IMR-90 (cell line): ENCODE measurements at places on chromosomes 2 and 18.

DNA sequence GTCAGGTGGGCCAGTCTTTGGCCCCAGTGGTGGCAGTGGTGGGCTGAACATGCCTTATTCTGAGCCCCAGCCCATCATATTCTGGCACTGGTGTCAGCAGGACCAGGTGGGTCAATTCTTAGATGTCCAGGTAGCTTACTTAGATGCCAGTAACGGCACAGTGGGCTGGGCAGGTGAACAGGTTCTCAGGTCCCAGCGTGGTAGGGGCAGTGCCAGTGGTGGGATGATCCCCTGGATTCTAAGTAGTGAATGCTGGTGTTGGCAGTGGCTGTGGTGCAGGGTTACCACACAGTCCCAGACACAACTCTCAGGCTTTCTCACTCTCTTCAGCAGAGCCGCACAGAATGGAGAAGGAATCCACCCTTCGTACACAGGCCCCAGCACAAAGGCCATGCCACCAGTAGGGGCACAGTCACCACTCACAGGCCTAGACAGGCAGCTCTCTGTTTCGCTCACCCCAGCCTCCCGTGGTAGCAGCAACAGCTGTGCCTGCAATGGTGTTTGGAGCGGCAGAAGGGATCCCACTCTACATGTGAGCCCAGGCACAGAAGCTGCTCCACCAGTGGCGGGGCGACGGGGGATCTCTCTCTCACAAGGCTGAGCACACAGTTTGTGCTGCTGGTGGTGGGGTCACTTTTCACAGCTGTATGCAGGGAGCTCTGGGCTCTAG, 97.3 kb downstream of the ANKRD12 start:
- no peak for DNase-seq

DNA sequence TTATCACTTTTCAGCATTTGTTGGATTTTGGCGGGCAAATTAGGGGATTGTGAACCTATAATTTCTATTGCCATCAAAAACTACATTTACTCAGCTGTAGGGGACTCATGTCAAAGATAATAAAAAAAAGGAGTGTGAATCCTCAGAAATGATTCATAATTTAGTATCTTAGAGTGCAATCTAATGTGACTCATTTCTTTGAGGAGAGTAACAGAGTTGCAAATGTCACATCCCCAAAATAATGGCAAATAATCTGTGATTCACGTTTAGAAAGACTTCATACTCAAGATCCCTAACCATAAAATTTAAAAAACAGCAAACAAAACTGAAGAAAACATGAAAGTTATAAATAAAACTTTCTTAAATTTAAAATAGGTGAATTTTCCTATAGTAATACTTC, 373.0 kb downstream of the CDH2 start:
- DNase-seq: no peak

- DNase-seq: no peak
Measured at GRCh38 chr2:226330206-226330605, 469.4 kb downstream of the IRS1 start.

DNA sequence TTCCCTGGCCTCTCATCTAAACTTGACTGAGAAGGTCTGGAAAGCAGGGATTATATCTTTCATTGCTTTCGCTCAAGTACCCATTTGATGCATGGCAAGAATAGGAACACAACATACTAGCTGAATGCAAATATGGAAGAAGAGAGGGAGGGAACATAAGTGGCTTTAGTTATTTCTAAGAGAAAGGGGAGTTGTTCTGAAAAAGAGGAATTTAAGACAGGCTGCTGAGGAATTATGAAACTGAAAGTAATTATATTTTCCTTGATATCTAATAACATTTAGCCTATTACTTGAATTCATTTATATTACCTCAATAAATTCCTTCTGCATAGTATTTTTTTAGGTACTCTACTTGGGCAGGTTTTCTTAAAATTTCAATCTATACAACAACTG, 105.8 kb upstream of the TTN start:
- DNase-seq: no peak

GRCh38 chr2:128696421-128696820, 377.8 kb upstream of the HS6ST1 start:
- no peak for DNase-seq

- no peak for DNase-seq
Measured at GRCh38 chr2:168658706-168659105, 143.7 kb upstream of the NOSTRIN start.

DNA sequence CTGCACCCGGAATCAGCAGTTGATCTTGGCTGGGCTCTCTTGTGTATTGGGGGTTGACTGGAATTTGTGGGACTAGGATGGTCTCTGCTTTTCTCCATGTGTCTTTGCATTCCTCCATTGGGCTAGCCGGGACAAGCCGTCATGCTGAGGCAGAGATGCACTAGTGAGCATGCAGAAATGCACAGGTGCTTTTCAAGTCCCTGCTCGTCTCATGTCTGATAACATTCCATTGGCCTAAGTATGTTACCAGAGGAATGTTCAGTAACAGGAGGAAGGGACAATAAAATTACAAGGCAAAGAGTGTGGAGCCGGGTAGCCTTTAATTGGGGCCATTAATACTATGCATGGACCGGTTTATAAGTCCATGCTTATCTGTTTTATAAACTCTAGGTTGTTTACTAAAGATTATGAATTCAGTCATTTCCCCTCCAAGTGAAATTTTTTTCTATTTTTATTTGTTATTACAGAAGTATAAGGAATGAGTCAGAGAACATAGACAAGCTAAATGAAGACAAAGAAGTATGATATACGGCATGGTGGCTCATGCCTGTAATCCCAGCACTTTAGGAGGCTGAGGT, 24.4 kb upstream of the AAK1 start:
- DNase-seq: peak; percentile 65

DNA sequence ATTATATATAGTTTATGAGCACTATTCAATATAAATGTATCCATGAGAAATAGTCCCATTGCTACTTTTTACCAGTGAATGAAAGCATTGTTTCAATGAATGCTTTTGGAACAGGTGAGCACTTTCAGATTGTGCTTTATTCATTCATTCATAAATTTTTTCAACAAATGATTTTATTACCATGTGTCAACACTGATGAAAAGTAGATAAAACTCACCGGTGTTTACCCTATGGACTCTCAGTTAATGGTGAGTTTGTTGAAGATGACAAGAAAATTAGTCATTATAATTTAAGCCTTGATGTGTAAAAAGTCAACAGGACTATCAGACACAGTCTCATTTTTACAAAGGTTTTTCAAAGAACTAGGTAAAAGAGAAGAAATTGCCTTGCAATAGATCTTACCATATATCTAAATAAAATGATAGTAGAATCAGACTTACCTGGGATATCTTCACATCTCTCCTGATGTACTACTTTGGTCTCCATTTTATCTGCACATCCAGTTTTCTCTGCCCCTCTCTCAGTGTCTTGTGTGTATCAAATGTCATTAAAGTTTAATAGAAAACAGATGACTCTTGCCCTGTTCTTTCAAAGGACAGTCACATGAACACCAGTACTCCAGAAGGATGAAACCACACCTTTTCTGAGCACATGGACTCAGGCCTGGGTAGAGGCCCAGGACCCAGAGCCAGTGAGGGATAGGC, 325.3 kb upstream of the RND3 start:
- DNase-seq: no peak

- DNase-seq: no peak
Measured at GRCh38 chr2:111186121-111186715, 65.5 kb downstream of the BCL2L11 start.

- no peak for DNase-seq
Measured at GRCh38 chr2:122433123-122433754, 677.8 kb downstream of the TSN start.

DNA sequence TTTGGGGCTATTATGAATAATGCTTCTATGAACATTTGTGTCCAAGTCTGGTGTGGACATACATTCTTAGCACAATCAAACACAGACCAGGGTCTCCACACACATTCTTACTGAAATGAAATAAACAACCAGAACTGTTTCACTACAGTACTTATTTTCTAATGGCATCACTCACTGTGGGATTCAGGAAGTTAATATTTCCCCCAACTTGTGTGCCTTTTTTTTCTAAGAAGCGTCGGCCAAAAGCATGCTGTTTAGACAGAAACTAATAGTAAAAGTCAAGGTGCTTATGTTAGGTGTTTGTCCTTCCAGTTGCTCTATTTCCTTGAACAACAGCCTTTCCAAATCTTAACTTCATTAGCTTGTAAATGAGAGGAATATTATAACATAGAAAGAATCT, 117.6 kb downstream of the DOCK10 start:
- no peak for DNase-seq

- DNase-seq: peak; percentile 47
Measured at GRCh38 chr2:46985512-46985911, 69.9 kb upstream of the MCFD2 start.

GRCh38 chr2:158923180-158923594, 45.3 kb upstream of the TANC1 start:
- no peak for DNase-seq

DNA sequence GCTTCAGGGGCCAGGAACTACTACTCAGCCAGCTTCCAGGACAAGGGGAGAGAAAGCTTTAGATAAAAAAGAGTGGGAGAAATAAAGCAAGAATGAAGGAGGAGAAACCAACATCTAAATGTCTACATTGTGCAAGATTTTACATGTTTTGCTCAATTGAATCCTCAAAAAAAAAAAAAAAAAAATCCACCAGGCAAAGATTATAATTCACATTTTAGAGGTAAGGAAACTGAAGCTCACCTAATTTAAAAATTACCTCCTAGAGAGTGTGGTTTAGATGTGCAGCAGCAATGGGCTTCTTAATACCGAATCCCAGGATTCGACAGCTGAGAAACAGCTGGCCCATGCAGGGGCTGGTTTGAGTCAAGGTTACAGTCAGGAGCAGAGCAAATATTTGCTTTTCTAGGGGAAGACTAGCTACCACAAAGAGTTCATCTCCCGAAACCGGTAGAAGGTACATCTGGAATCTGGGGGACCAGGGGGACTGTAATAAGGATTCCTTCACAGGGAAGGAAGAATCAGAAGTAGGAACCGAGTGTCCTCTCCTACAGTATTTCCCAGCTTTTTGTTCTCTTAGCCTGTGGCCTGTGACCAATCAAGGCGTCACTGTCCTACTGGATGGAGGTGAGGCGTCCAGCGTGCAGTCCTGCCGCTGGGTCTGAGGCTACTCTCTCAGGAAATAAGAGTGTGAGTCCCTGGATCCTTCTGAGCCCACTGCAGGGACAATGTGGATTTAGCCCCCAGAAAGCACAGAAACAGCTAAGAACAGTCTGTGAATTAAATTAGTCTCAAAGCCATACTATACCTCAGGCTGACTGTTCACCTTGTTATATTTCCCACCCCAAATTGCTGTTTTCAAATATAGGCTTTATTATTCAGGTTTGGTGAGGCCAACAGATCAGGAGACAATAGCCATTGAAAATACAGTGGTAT, 42.3 kb downstream of the IL1R2 start:
- DNase-seq: no peak

- DNase-seq: no peak
Measured at GRCh38 chr18:13440277-13441248, 222.0 kb downstream of the LDLRAD4 start.

GRCh38 chr18:13610555-13611141, 115.7 kb downstream of the FAM210A start:
- no peak for DNase-seq

- DNase-seq: peak; percentile 69
Measured at GRCh38 chr2:27715318-27716210, 51.9 kb downstream of the SLC4A1AP start.

DNA sequence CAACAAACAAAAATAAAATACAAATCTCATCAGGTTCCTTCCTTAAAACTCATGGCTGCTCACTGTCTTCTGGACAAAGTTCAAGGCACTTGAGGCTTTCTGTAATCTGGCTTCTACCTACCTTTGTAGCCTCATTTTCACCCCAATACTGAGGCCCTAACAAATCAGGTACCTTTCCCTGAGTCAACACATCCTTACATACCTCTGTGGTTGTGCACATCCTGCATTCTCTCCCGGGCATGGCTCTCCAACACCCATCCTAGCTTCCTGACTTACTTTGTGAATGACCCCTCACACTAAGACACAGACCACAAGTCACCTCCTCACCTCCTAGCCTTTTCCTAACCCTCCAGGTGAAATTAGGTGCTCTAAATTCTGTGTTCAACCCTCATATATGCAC, 190.9 kb downstream of the PID1 start:
- no peak for DNase-seq

DNA sequence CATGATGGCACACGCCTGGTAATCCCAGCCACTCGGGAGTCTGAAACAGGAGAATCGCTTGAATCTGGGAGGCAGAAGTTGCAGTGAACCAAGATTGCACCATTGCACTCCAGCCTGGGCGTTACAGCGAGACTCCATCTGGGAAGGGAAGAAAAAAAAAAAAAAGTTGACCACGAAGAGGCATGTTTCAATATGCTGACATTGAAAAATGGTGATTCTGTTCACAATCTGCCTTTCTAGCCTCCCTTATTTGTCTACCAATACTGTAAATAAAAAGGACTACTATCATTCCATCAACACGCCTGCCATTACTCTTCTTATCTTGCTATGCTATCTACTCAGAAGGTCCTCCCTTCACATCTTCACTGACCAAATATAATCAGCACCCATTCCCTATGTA, 18.4 kb downstream of the GFPT1 start:
- DNase-seq: no peak

DNA sequence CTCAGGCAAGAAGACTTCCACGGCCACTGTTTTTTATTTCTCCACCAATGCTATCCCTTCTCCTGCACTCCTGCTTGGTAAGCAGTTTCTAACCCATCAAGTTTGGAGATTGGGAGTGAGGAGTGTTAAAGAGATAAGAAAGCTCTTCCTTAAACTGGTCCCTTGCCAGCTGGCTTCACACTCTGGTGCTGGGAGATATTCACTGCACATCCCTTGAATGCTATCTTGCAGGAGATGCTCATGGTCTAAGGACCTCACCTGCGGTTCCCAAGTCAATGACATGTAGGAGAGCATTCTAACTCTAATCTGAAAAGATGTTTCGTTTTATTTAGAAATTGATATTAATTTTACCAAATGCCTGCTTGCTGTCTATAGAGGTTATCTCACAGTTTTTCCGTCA, 28.2 kb upstream of the CYRIA start:
- no peak for DNase-seq

DNA sequence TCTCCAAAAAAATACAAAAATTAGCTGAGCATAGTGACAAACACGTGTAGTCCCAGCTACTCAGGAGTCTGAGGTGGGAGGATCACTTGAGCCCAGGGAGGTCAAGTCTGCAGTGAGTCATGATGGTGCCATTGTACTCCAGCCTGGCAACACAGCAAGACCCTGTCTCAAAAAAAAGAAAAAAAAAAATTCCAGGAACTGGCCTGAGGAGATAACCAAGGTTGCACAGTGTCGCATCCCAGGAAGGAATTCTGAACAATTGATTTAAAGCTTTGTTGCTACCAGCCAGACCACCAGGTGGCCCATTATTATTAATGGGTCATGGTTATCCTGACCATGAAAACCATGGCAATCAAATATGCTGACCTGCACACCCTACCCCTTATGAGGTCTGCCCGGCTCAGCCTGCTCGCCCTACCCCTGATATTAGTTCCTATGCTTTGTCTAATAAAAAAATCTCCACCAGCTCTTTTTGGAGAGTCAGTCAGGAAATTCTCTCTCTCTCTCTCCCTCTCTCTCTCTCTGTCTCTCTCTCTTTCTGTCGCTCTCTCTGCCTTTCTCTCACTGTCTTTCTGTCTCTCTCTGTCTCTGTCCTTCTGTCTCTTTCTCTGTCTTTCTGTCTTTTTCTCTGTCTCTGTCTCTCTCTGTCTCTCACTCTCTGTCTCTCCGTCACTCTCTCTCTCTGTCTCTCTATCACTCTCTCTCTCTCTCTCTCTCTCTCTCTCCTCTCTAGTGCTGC, 73.7 kb downstream of the NCAPH start:
- no peak for DNase-seq

GRCh38 chr2:46381263-46381849, 84.1 kb downstream of the EPAS1 start:
- DNase-seq: peak; percentile 30
